Camera-type eye (tissue), 1 donor: ENCODE measurements at places on chromosomes 13 and 19. TPM values are rescaled to one million over a fixed set of nuclear protein-coding genes. Genes with fewer than 3 reads are reported as not detected.

Gene KLF1
- 2.1 TPM for total RNA-seq

Gene MED26
- 9.3 TPM for total RNA-seq

Gene SLC10A2
- total RNA-seq: not detected

Gene PNMA8B
- total RNA-seq: 12.4 TPM

Gene NLRP12
- total RNA-seq: 0.38 TPM

Gene ZNF583
- total RNA-seq: 17.9 TPM

Gene PLA2G4C
- total RNA-seq: 42.7 TPM

Gene IL11
- total RNA-seq: 1.1 TPM

Gene DEDD2
- 40.6 TPM for total RNA-seq

Gene CLDND2
- not detected for total RNA-seq

Gene FRY
- 49.5 TPM for total RNA-seq

Gene ANGPTL4
- total RNA-seq: 2.4 TPM

Gene ZNF90
- 8.5 TPM for total RNA-seq

Gene FFAR3
- 0.44 TPM for total RNA-seq

Gene DLL3
- 9.5 TPM for total RNA-seq

Gene MBD3L3
- not detected for total RNA-seq

Gene SIGLEC8
- not detected for total RNA-seq

Gene OR7D2
- total RNA-seq: not detected

Gene RINL
- 3.3 TPM for total RNA-seq

Gene GEMIN7
- 17.5 TPM for total RNA-seq

Gene CCDC8
- 43.4 TPM for total RNA-seq

Gene RDH8
- not detected for total RNA-seq

Gene ZIC2
- total RNA-seq: 29.2 TPM

Gene LRRC63
- total RNA-seq: 0.60 TPM

Gene LHB
- not detected for total RNA-seq

Gene TMED1
- 34.1 TPM for total RNA-seq

Gene NFIC
- total RNA-seq: 63.5 TPM

Gene CAPN12
- total RNA-seq: 0.38 TPM

Gene CEACAM1
- 2.6 TPM for total RNA-seq

Gene LILRA6
- 0.66 TPM for total RNA-seq

Gene UHRF1
- total RNA-seq: 28.5 TPM

Gene CEACAM21
- 2.1 TPM for total RNA-seq

Gene SIGLEC12
- not detected for total RNA-seq

Gene ZNF616
- total RNA-seq: 29.7 TPM

Gene C19orf81
- total RNA-seq: not detected

Gene TNFSF9
- 0.44 TPM for total RNA-seq

Gene IRGQ
- 55.9 TPM for total RNA-seq
